ACHN (cell line): ENCODE measurements at places on chromosomes 16 and 17.

GRCh38 chr16:86555704-86556075, 655 bp upstream of the MTHFSD start:
- no peak for DNase-seq

GRCh38 chr17:78812855-78813254, 27.8 kb downstream of the USP36 start:
- no peak for DNase-seq

DNA sequence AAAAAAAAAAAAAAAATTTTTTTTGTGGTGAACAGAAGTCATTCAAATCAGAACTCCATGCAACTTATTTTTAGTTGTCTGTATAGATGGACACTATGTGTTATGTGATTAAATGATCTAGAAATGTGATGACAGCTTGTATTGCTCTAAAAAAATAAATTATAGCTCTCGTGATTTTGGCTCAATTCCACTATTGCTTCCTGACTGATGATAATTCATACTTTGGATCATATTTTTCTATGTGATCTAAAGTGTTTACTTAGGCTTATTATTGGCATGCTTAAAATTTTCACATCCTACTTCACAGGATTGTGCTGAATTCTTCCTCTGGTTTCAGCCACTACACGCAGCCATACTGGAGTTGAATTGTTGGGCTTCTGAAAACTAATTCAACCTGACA, 76.8 kb downstream of the RPGRIP1L start:
- no peak for DNase-seq

DNA sequence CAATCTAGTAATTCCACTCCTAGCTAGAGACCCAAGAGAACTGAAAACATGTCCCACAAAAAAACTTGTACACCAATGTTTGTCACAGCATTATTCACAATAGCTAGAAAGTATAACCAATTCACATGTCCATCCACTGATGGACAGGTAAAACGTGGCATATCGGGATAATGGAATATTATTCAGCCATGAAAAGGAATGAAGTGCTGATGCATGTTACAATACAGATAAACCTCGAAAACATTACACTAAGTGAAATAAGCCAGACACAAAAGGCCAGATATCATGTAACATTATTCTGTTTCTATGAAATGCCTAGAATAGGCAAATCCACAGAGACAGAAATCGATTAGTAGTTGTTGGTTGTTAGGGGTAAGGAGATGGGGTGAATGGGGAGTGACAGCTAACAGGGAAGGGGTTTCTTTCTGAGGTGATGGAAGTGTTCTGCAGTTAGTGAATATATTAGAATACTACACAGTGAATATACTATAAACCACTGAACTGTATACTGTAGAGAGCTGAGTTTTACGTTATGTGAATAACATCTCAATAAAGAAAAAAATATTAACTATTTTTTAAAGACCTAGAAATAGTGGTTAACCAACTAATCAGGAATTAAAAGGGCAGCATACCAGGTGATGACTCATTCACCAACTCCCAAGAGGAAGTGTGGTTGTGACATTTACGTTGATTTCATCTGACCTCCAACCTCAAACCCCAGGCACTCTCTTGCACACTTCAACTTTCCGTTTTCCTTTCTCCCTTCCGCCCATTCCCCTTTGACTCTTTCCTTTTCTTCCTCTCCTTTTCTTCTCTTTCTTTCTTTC, 48.6 kb downstream of the GAS7 start:
- DNase-seq = no peak

- no peak for DNase-seq
Observed at GRCh38 chr16:53680756-53681155, 22.9 kb downstream of the RPGRIP1L start.
